ENCODE measurements at places on chromosomes 6 and 20. TPM values are rescaled to one million over a fixed set of nuclear protein-coding genes. Genes with fewer than 3 reads are reported as not detected.

GRCh38 chr20:44660581-44660980 lies 9.1 kb upstream of the ADA start:
- peak; percentile 25 for DNase-seq

WFDC6 gene
- not detected for total RNA-seq

- DNase-seq: peak; percentile 47
These were observed 6.0 kb downstream of the PDYN start for GRCh38 chr20:1987826-1988225.

ARMH2 gene
- not detected for total RNA-seq

PTGIS gene
- 0.24 TPM for total RNA-seq

RPP21 gene
- total RNA-seq: 90.8 TPM

DNA sequence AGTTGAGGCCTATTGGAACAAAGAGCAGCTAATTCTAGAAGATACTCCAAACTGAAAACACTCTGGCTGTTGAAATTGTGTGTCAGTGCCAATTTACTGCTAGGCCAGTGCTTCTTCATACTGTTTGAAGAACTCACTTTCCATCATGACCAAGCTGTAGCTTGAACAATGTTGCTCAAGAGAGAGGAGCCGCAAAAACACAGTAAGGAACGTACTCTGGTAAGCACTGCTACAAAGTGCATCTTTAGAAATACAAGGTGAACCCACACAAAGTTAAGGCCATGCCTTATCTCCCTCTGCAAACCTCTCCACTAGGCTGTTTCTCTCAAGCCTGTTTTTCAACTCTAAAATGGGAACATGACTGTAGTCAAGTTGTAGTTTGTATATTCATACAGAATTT lies 74.5 kb upstream of the TULP1 start:
- DNase-seq: no peak

- DNase-seq: no peak
These were observed 766 bp downstream of the PRICKLE4 start for GRCh38 chr6:41781366-41781730.

MBOAT1 gene
- total RNA-seq: 20.5 TPM

DNA sequence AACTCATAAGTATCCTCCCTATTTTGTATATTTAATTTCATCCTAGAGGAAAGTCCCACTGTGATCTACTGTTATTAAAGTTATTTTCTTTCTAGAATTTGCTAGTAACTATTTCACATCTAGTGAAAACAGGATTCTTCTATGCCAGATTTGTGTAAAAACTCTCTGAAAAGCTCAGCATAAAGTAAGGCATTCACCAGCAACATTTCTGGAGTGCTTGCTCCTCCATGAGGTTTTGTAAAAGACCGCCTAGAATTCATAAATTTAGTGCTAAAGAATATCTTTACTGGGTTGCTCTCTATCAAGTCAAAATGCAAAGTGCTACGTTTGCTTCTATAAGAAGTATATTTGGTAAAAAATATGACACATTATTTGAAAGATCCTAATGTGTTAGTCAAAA lies 173.5 kb upstream of the IRAK1BP1 start:
- no peak for DNase-seq

DNA sequence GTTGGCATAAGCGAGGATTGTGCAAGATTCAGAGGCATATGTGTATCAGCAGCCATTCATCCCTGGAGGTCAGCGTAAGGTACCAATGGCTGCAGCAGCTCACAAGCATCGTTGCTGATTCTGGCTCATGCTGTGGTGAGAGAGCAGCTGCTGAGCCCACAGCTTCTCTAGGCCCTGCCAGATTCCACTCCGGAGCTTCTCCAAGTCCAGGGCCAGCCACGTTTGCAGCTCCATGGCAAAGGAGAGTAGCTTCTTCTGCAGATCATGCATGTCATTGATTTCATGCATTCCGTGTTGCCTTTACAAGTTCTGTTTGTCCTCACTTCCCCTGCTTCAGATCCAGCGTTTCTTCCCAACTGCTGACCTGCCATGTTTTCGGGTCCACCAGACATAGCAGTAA lies 474.8 kb upstream of the ID4 start:
- no peak for DNase-seq

DNA sequence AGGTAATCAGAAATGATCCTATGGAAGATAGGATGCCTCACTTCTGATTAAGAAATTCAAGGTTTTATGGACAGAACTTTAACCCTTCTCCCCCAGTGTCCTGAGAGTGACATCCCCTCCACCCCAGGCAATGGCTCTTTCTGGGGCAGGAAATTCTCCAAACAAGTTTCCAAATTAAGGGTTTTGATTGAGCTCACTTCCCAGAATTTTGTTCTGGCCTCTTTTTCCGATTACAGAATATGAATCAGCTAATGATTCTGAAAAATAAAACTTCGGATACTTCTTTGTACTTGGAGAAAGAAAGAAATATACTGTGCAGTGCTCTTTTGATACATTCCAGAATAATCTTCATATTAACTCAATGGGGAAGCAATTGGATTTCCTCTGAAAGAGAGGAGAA lies 32.8 kb upstream of the TASP1 start:
- no peak for DNase-seq

MTFR2 gene
- 17.1 TPM for total RNA-seq

DNA sequence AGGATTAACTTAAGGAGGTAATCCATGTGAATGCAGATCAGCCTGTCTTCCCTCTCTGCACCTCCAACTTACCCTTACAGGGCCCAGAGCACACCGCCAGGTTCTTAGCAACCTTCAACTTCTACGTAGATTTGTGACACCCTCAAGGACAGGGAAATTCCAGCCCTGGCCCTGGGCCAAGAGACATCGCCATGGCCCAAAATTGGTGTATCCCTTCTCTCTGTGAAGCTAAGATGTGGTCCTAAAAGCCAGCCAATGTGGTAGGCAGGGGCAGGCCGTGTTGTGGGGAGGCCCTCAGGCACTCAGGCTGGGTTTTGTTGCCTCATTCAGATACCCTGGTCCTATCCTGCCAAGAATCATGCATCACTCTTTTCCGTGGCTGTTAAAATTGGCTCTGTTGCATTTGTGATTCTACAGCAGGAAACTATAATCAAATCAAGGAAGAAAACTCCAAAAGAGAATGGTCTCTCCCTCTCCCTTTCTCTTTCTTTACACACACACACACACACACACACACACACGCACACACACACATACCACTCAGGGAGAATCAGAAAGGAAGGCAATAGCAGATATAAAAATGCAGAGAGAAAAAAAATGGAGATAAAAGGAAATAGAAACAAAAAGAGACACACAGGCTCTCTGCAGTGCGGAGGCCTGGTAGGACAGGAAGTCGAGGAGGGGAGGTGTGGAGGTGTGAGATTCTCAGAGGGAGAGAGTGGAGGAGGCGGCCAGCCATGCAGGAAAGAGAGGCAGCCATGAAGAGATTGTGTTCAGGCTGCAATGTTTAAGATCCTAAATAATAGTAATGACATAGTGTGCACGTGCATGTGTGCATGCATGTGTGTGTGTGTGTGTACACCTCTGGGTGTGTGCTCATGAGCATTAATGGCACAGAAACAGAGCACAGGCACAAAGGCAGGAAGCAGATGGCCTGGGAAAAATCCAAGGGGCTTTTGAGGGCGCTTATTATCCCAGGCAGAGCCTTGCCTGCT lies 201.8 kb upstream of the LRFN2 start:
- DNase-seq: peak; percentile 75

DNA sequence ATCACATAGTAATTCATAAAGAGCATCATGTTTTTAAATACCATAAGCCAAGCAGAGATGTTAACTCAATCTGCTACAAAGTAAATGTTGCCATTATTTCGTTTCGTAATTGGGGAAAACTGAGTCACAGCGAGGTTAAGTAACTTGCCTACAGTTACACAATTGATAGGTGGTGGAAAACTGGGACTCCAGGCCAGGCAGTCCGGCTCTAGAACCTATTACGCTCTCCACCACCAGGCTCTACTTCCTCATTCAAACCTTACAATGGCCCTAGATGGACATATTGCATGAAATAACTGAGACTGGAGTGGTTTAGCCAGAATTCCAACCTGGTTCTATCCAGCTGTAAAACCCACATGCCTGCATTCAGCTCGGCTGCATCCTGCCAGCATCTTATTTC lies 58.2 kb downstream of the LINC00237 start:
- DNase-seq: no peak

- DNase-seq: peak; percentile 63
These were observed 33.4 kb downstream of the SNX5 start for GRCh38 chr20:17935186-17935585.

TGM2 gene
- total RNA-seq: 650 TPM

ALDH8A1 gene
- total RNA-seq: 0.12 TPM

- peak; percentile 77 for DNase-seq
These were observed 69.4 kb downstream of the CPNE5 start for GRCh38 chr6:36769676-36770499.

DDRGK1 gene
- total RNA-seq: 43.5 TPM

SLC17A9 gene
- 4.8 TPM for total RNA-seq

Measured in RPMI7951 (cell line).